ENCODE measurements at places on chromosomes 16 and 17. TPM values are rescaled to one million over a fixed set of nuclear protein-coding genes. Genes with fewer than 3 reads are reported as not detected.

Gene POLG2
- 7.2 TPM for total RNA-seq

Gene RAD51C
- total RNA-seq, result 24.9 TPM

Gene PRR14
- 5.0 TPM for total RNA-seq

Gene GLP2R
- not detected for total RNA-seq

Gene ALOX12
- not detected for total RNA-seq

Gene NEUROD2
- not detected for total RNA-seq

Gene CDRT4
- total RNA-seq, result 2.5 TPM

Gene TBC1D3I
- total RNA-seq, result under 0.01 TPM

Gene NOXO1
- not detected for total RNA-seq

Gene E4F1
- total RNA-seq, result 32.5 TPM

Gene MT1A
- total RNA-seq, result 3.3 TPM

Gene CDT1
- total RNA-seq, result 7.5 TPM

Gene C17orf78
- total RNA-seq, result not detected

Gene HIC1
- 18.6 TPM for total RNA-seq

Gene MYO15A
- total RNA-seq, result not detected

Gene LRRC46
- 0.09 TPM for total RNA-seq

Gene C17orf100
- 0.18 TPM for total RNA-seq

Gene GAS2L2
- under 0.01 TPM for total RNA-seq

Gene EVPL
- total RNA-seq, result not detected

Gene WIPF2
- 7.8 TPM for total RNA-seq

Gene CDRT15L2
- not detected for total RNA-seq

Gene YBX2
- total RNA-seq, result not detected

Gene TPSG1
- total RNA-seq, result not detected

Gene GPR179
- total RNA-seq, result not detected

Gene HS3ST3A1
- 0.18 TPM for total RNA-seq

Gene CEP295NL
- 2.2 TPM for total RNA-seq

Gene ITGAL
- not detected for total RNA-seq

Gene ADAP2
- not detected for total RNA-seq

Gene CYGB
- 5.0 TPM for total RNA-seq

Gene CSF3
- 1.5 TPM for total RNA-seq

Gene CCL18
- total RNA-seq, result not detected

Gene SLFN14
- total RNA-seq, result not detected

Gene DNAJA2
- total RNA-seq, result 85.2 TPM

Gene ZPBP2
- not detected for total RNA-seq

Gene FOXF1
- 0.66 TPM for total RNA-seq

Gene CACNA1H
- not detected for total RNA-seq

Gene FN3K
- 5.4 TPM for total RNA-seq

Gene OTOP2
- total RNA-seq, result not detected

Gene OGFOD1
- 67.3 TPM for total RNA-seq

Gene ANKRD40CL
- total RNA-seq, result not detected

Gene CLEC3A
- total RNA-seq, result not detected

Gene ITPRIPL2
- total RNA-seq, result 34.9 TPM

Gene HOXB8
- total RNA-seq, result not detected

Gene ADAD2
- 0.18 TPM for total RNA-seq

All from endothelial cell of coronary artery (primary cell).